ENCODE measurements at places on chromosomes 6 and 20.

GRCh38 chr6:130547723-130548122, 181.9 kb downstream of the TMEM200A start:
- no peak for DNase-seq

- peak; percentile 82 for DNase-seq
These were observed 19.4 kb upstream of the MYB start for GRCh38 chr6:135161411-135162395.

- DNase-seq = no peak
These were observed 565.1 kb upstream of the FLRT3 start for GRCh38 chr20:14902432-14903089.

GRCh38 chr6:35391240-35391968, 49.0 kb downstream of the PPARD start:
- DNase-seq = no peak

DNA sequence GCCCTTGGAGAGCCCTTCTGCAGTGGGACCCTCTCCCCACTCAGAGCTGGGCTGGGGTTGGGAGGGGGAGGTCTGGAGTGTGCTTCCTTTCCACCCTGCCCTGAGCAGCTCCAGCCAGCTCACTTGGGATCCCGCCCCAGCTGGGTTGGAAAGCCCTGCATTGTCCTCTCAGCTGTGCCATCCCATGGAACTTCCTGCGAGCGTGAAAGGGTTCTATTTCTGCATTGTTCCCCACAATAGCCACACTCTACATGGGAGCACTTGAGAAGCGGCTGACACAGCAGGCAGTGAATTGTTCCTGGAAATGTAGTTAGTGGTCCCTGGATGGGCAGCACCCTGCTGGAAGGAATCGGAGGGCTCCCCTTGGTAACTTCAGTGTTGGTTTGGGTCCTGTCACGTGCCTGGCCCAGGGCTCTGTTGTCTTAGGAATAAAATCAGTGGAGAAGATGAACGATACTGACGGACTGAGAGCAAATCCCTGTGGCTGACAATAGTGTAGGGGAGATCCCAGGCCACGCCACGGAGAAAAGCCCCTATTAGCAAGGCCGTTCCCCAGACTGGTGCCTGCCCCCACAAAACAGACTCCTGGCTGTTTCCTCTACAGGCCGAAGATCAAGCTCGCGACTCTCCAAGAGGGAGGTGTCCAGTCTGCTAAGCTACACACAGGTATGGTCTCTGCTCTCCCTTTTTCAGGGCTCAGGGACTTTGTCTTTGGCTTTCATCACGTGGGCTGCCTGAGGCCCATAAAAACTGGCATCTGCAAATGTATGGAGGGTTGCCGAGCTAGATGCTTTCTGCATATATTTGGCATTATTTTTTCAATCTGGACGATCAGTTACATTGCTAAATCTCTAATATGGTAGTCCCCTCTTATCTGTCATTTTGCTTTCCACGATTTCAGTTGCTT, 18.8 kb downstream of the DNMT3B start:
- DNase-seq = no peak

GRCh38 chr6:50380406-50381098, 330.8 kb upstream of the DEFB112 start:
- DNase-seq = no peak

DNA sequence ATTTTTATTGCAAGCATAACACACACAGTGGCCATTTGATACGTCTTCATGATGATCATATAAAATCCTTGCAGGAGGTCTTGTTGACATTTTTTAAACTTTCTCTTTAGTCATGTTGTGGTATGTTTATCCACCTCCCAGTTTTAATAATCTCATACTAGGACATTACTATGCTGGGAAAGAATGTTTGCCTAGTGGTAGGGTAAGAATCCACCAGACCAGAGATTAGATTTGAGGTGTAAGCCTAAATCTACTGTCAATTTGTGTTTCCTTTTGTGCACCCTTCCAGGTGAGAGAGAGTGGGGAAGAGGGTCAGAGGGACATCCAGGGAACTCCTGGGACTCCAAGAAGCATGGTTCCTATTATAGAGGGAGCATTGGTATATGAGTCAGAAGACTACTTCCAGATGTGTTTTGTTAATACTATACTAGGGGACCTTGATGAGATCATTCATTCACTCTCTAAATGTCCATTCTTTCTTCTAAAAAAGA, 298.3 kb upstream of the SASH1 start:
- no peak for DNase-seq

- DNase-seq = no peak
These were observed at the start of gene SAMD5 for GRCh38 chr6:147508042-147508865. SAMD5 (plus strand) TSS chr6:147508690; CDS start chr6:147508929, 239 bp downstream.

GRCh38 chr20:36805396-36805795, 31.8 kb upstream of the DSN1 start:
- DNase-seq = no peak

GRCh38 chr20:25288291-25289181, 40.7 kb downstream of the PYGB start:
- no peak for DNase-seq

- no peak for DNase-seq
These were observed 3.3 kb downstream of the VSX1 start for GRCh38 chr20:25078662-25079061.

DNA sequence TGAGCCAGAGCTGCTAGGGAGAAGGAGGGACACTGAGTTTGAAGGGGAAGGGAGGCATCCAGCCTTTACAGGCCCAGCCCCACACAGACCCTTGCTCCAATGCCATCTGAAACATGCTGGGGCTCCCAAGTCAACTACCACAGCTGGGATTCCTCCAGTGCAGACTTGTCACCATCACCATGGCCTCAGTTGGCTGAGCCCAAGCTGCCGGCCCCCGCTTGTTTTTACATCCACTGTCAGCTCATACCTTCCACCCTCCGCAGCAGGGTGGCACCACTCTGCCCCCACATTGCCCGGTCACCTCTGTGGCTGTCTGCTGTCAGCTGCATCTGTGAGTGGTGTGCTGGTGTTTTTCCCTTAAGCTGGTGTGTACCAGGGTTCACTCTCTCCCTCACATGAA, 26.1 kb downstream of the GFOD1 start:
- DNase-seq = no peak

DNA sequence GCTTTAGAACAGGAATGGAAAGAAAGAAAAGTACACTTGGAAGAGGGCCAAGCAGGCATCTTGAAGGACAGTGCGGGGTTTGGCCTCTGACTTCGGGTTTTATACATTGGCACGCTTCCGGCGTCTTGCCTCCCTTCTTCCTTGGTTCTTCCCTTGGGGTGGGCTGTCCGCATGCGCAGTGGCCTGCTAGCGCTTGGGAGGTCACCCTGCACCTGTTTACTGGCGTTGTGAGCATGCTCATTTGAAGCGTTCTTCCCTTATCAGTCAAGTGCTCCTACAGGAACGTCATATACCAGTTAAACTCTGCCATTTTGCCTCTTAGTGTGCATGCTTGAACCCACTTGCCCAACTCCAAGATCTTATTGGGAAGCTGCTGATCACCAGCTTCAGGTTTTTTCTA, 230.0 kb downstream of the TTLL2 start:
- DNase-seq = no peak

- DNase-seq = no peak
These were observed 15.1 kb upstream of the HCK start for GRCh38 chr20:32036716-32037485.

DNA sequence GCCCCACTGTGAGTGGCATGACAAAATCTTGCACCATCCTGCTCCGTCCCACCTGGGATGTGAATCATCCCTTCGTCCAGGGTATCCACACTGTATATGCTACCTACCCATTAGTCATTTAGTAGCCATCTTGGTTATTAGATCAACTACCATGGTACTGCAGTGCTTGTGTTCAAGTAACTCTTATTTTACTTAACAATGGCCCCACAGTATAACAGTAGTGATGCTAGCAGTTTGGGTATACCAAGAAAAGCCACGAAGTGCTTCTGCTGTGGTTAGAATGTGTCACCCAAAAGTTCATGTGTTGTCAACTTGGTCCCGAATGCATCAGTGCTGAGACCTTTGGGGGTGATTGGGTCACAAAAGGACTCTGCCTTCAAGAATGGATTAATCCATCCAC, 11.7 kb downstream of the OSER1 start:
- DNase-seq = no peak

- no peak for DNase-seq
These were observed 271.3 kb downstream of the BMP7 start for GRCh38 chr20:56995149-56995548.

GRCh38 chr6:111709615-111710398, 104.1 kb upstream of the TRAF3IP2 start:
- DNase-seq = peak; percentile 65

- no peak for DNase-seq
These were observed 22.4 kb upstream of the IFNGR1 start for GRCh38 chr6:137241481-137242038.

DNA sequence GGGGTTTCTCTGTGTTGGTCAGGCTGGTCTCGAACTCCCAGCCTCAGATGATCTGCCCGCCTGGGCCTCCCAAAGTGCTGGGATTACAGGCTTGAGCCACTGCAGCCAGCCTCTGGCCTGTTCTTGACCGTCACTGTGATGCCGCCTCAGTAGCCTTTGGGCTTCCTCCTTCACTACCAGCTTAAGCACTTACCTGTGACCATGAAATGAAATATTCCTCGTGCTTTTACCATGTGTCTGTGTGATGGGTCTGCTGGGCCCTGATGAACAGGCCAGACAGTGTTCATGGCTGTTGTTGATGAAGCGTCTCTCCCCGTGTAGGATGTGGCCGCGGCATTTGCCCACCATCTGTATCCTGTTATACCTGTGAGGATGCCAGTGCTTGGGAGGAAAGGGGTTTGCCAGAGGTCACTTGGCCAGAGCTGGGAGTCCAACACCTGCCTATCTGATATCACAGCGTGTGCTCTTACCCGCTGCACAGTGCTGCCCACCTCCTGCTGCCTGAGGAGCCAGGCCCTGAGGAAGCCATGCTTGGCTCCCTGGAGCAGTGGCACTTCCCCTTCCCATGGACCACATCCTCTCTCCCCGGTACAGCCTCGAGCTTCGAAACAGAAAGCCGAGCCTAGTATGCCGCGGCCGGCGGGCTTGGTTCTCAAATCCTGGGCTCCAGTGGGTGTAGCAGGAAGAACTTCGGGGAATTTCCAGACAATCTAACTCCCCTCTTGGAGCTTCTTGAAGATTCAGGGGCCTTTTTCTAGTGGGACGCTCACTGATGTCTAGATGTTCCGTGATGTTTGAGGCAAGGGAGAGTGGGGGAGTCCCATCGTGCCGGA, 167.9 kb downstream of the ZDHHC14 start:
- no peak for DNase-seq

- no peak for DNase-seq
These were observed 86.2 kb downstream of the CFAP61 start for GRCh38 chr20:20138301-20139064.

GRCh38 chr6:11803591-11803971, 25.0 kb upstream of the ADTRP start:
- DNase-seq = no peak

DNA sequence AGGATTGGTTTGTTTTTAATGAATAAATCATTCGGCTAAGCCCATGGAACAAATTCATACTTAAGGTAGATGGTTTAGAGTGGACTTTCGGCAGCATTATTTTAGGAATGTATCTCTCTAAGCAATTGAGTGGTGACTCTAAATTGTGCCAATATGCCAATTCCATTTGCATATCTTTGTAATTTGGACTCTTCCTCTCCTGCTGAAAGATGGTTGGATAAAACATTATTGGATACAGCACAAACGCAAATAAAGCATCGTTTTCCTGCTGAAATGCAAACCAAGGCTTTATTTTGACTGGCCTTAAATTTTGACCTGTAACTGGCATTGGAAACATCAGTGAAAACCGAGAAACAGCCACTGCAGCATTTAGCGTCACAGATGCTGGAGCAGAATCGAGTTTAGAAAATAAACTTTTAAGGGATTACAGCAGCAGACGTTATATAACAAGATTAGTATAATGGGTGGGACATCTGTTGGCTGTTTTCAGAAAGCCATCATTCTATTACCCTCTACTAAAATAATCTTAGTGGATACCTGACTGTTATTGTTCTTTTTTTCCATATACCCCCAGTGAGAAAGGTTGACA, 726.0 kb downstream of the KIF16B start:
- no peak for DNase-seq

DNA sequence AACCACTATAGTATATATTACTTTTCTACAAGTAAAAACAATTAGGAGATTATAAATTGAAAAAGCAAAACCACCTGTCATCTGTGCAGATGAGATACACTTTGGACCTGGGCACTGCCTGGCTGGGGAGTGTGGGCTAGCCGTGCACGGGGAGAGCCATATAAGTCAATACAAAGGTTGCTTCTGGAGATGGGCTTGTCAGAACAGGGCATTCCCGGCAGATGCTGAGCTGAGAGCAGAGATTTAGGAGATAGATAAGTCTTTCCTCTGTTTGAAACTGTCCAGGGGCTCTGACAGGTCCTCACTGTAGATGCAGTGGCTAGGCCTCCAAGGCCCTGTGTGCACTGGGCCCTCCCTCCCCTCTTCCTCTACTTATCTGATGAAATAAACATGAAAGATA, 34.5 kb downstream of the CD164 start:
- DNase-seq = no peak

- DNase-seq = no peak
These were observed 30.9 kb upstream of the SLC24A3 start for GRCh38 chr20:19181552-19181951.

GRCh38 chr6:15378866-15379265, 133.0 kb downstream of the JARID2 start:
- no peak for DNase-seq

GRCh38 chr20:11702721-11703518, 214.8 kb upstream of the BTBD3 start:
- no peak for DNase-seq

GRCh38 chr6:46909371-46909770, 12.4 kb downstream of the ADGRF5 start:
- no peak for DNase-seq

GRCh38 chr20:45138561-45139300, 14.5 kb upstream of the WFDC12 start:
- no peak for DNase-seq

DNA sequence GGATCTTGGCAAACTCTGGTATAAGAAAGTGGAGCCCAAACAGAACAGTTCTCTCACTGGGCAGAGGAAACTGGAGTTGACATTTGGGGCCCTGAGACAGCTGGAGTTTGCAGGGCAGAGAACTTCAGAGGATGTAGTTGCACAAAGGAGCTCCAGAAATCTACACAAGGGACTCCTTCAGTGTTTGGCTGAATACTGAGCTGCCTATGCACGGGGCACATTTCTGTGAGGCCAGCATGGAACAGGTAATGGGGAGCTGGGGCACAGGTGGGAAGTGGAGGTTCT, 169.3 kb downstream of the ANKRD60 start:
- DNase-seq = no peak

DNA sequence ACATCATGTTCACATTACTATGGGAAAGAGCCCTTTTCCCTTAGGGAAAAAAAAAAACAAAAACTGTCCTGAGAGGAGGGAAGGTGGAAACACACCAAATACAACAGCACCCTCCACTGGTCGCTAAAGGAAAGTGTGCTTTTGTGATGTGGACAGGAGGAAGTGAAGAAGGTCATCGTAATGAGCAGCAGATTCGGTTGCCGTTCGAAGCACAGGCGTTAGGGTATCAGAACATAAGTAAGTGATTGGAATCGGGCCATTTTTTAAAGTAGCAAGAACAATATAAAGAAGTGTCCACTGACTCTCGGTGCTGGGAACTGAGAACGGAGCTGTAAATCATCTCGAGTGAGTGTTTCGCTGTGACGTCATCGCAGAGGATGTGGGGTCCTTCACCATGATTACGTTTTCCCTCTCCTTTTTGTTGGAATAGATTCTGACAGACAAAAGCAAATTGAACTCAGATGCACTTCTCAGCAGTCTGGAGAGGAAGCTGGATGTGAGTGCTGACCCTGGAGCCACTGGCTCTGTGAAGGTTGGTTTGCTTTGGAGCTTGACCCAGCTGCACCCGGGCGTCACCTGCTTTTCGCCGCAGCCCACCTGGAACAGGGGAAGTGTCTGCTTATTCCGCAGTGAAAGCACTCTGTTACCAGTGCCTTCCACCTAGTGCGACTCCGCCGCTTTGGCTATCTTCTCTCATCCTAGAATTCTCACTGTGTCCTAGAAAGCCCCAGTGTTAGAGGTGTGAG, 203.6 kb upstream of the GMDS start:
- peak; percentile 46 for DNase-seq
